ENCODE measurements at places on chromosomes 13 and 19. TPM values are rescaled to one million over a fixed set of nuclear protein-coding genes. Genes with fewer than 3 reads are reported as not detected.

DNA sequence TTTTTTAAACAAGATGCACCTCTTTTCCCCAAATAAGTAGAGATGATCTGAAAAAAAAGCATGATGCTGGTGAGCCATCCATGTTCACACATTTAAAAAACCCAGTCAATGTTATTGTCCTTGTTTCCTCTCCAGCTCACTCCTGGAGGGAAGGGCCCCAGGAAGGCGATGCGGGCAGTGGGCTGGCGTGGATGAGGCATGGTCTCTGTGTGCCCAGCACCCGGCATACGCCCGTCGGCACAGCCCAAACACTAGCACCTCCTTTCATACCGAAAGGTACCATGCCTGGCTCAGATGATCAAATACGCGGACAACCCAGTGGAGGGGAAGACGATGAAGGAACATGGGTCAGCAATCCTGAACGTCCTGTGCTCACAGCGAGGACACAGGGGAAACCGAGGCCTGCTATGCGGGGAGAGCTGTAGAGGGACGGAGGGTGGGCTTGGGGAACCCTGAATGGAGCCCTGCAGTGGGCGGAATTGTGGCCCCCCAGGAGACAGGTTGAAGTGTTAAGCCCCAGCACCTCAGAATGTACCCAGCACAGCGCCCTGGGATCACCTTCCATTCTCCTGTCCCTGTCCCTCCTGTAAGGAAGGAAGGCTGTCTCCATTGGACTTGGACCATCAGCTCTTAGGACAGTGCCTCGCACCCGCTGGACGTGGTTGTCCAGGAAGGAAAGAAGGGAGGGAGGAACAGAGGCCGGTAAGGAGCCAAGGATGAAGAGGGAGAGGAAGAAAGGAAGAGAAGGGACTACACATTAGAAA, 49.4 kb downstream of the SOX1 start:
- no peak for DNase-seq

- DNase-seq = no peak
Measured at GRCh38 chr19:13176345-13176744, 26.1 kb downstream of the IER2 start.

The LHB gene
- not detected for polyA plus RNA-seq

The PSG2 gene
- 0.56 TPM for polyA plus RNA-seq

The COG3 gene
- 19.8 TPM for polyA plus RNA-seq

The CYP4F2 gene
- polyA plus RNA-seq = not detected

The CABP5 gene
- polyA plus RNA-seq = not detected

All from forelimb muscle (tissue), 1 donor.